ENCODE measurements at places on chromosomes 11 and 22. TPM values are rescaled to one million over a fixed set of nuclear protein-coding genes. Genes with fewer than 3 reads are reported as not detected.

GRCh38 chr11:88402784-88403183 is 65.2 kb upstream of the CTSC start:
- DNase-seq, result no peak

GRCh38 chr11:119284344-119285157 is 32.4 kb downstream of the MCAM start:
- DNase-seq, result no peak

- no peak for DNase-seq
Observed at GRCh38 chr11:22640862-22641261, 15.2 kb upstream of the FANCF start.

DNA sequence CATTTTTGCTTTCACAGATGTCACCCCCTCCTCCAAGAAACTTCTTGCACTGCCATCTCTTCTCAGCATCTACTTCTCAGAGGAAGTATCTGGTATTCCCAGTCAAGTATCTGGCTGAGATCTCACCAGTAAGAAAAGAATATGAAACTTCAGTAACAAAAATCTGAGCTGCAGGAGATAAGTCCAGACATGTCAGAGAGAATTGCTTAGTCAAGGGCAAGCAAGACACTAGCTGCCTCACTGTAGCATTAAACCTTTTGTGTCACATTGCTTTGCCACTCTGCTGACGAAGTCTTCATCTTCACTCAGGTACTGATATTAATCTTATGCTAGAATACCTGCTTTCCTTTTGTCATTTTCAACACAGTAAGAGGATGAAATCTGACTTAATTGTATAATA is 70.6 kb upstream of the ZC3H12C start:
- no peak for DNase-seq

GRCh38 chr22:37996079-37996478 is 11.7 kb upstream of the SOX10 start:
- no peak for DNase-seq

DNA sequence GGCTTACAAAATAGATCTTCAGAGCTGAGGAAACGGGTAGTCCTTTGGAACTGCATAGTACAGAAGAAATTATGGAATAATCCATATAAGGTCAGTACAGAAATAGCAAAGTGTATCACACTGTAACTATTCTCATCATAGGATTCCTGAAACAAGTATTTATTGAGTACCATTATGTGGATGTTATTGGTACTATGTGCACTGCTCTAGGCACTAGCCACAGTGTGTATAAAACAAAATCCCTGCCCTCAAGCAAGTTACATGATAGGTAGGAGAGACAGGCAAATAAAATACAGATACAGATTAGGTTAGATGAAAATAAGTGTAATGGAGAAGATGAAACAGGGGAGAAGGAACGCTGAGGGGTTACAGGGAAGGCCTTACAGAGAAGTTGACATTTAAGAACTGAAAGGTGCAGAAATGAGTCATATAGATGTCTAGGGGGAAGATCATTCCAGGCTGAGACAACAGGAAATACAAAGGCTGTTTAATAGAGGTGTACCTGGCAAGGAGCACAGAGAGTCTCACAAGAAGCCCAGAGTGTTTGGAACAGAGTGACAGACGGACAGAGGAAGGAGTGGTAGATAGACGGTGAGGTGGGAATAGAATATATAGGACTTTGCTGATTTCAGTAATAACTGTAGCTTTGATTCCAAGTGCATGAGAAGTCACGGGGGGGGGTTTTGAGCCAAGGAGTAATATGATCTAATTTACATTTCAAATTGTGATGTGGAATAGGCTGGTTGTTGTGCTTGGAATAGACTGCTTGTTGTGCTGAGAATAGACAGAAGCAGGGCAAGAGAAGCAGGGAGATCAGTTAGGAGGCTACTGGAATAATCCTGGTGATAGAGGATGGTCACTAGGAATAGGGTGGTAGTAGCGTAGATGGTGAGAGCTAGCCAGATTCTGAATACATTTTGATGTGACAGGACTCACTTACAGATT is 13.7 kb downstream of the RNF141 start:
- no peak for DNase-seq

DNA sequence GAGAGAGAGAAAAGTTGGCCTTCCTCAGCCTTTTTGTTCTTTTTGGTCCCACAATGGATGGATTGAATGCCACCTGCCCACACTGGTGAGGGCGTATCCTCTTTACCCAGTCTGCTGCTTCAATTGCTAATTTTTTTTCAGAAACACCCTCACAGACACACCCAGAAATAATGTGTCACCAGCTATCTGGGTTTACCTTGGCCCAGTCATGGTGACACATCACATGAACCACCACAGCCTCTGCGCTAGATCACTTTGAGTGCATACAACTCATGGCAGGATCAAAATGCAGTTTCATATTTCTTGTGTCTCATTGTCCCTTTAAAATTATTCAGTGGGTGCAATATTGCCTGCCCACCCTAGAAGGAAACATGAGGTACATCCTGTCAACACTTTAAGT is 63.3 kb downstream of the ADAMTS15 start:
- no peak for DNase-seq

DNA sequence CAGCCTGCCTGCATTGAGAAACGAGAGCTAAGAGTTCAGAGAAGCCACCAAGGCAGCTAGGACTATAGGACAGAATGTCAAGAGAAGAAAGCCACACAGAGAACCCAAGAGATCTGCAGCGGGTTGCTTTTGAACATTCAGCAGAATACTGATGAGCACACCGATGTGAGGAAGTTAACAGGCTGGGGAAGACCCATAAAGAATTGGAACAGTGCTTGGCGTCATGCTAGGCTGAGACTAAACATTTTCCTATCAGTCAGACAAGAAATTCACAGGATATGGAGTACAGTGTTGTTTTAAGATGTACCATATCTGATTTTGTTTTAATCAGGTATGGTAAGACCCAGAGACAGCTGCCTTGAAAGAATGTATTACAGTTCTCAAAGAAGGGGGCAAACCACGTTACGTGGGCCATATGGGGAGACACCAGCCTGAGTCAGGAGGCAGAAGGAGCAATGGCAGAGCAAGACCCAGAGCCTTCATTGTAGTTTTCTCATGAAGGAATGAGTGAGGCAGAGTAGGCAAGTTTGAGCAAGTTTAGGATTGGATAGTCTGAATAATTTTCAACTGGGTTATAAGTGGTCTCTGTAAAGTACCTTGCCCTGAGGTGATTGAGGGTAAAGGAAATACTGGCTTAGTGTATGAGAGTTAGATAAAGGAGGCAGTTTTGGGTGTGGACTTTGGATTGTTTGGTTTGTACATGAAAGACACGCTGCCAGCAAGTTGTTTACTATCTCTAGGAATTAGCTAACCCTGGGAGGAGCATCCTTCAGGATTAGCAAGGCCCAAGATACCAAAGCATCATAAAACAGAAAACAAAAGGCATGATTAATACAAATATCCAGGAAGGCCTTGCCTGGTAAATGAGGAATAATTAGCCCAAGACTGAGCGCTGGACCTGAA is 14.3 kb downstream of the LRRC75B start:
- no peak for DNase-seq

DNA sequence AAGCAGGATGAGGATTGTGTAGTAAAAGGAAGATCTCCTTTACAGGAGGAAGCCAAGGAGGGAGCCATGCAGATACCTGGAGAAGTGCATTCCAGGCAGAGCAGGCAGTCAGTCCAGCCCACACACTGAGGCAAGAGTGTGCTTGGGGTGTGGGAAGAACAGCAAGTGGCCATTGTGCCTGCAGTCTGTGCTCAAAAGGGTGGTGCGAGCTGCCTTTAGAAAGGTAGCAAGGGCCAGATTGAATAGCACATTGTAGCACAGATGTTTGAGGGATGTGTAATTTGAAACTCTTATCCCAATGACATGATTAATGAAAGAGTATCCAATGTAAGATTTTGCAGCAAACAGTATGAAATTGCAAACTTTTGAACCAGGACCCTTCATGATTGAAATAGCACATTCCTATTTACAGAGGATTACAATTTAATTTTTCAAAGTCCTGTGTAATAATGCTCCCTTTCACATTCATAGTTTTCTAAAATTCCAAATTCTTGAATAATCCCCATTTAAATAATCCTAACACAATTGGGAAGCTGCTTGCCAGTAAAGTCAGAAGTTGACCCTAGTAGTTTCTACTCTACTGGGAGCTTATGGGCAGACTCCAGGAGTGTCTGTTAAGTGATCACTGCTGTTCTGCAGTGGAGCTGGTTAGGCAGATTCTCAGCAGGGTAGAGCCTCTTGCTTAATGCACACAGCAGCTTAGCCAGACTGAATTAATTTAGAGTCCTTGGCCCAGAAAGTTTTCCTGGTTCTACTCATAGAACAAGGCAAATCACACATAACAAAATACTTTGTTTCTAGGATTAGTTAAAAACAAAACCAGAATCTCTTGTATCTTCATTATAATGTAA is 78.1 kb downstream of the CYB5R2 start:
- no peak for DNase-seq

- peak; percentile 69 for DNase-seq
Observed at GRCh38 chr22:46076651-46077339, 73.5 kb upstream of the PPARA start.

DNA sequence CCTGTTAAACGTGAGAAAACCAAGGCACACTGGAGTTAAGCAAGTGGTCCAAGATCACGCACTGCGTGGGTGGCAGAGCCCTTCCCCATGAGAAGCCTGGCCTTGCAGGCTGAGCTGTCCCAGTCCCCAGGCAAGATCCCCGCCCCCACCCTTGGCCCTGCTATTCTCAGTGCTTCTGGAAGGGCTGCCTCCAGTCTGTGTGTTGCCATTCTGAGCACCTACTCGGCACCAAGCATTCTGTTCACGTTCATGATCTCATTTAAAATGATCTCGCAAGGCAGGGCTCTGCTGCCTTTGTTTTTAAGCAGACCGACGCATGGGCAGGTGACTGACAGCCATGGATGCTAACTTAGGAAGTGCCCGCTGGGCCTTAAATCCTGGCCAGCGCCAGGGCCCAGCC is 62.8 kb downstream of the PHF21B start:
- no peak for DNase-seq

DNA sequence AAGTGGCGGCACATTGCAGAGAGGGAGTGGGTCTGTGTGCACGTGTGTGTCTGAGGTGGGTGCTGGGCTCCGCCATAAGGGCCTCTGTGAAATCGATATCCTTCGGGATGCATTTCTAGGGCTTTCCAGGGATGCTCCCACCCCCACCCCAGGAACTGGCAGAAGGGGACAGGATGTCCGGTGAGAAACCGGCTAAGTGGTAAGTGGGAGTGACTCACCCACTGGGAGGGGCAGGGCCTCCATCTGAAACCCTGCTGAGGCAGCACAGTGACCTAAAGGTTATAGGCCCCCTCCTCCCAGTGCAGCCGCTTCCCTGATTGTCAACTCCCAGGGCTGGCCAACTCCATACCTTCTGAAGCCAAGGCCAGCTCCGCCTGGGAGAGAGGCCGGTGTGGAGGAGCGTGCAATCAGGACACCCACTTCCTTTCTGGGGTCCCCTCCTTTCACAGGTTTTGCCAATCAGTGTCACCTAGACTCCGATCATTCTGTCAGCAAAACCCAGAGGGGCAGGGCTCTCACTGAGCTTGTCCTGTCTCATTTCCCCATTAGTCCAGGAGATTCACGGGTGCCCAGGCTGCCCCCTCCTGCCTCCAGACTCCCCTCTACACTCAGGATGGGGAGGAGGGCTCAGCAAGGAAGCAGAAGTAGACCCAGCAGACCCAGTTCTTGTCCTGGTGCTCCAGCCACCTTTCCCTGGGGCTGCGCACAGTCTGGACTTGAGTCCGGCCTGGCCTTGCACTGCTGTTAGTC is 44.5 kb downstream of the NECTIN1 start:
- DNase-seq, result no peak

GRCh38 chr11:88482871-88483301 is 145.3 kb upstream of the CTSC start:
- DNase-seq, result no peak

DNA sequence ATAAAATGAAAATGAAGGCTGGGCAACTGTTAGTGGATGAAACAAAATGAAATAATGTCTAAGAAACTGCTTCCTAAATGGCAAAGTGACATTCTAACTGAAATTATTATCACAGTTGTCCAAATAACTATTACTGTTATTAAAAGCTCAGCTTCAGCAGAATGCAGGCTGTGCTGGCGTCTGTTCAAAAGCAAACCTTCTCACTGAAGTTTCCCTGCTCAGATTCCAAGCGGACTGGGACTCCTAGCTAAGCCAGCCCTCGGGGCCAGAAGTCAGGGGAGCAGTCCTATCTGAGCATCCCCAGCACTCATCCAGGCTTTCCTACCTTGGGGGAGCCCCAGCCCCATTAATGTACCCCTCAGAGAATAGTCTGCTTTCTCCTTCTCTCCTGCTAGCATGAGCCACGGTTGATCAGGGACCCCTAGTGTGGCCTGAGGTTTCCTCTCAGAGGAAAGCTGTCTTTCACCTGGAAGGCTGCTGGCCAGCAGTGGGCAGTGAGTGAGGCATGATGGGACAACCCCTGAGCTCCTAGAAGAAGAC is 1167.3 kb downstream of the TBC1D22A start:
- no peak for DNase-seq

DNA sequence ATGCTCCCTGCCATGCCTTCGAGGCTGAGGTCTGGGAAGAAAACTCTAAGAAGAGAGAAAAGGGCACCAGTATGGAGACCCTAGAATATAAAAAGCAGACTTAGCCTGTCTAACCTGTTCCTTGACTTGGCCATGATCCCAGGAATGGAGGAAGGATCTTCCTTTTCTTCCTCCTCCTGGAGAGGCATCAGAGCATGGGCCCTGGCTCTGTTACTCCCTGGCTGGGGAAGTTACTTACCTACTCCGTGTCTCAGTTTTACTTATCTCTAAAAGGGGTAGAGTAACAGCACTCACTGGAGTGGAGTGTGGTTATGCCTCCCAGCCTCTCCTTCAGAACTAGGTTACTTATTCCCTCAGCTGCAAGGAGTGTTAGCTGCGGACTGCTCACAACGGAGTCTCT is 55.2 kb upstream of the PHF21A start:
- DNase-seq, result no peak

DNA sequence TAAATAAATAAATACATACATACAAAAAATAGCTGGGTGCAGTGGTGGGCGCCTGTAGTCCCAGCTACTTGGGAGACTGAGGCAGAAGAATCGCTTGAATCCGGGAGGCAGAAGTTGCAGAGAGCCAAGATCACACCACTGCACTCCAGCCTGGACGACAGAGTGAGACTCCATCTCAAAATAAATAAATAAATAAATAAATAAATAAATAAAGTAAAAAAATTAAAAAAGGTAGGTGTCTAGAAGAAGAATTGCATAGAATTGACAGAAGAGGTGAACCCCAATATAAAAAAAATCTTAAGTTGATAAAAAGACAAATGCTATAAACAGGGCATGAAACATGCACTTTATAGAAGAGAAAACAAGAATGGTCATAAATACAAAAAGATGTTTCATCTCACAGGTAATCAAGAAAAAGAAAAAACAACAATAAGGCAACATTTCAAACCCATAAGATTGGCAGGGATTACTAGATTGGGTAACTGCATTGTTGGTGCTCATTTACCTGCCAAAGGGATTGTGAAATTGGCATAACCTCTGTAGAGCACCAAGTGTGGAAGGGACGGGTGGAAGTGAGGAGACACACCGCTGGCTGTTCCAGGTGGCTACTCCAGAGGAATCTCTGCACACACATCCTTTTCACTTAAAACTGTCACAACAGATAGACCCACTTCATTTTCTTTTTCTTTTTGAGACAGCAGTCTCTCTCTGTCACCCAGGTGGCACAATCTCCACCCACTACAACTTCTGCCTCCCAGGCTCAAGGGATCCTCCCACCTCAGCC is 44.7 kb downstream of the NF2 start:
- DNase-seq, result no peak

The OR4A16 gene
- not detected for total RNA-seq

The GNG3 gene
- total RNA-seq, result not detected

The GSTT2B gene
- total RNA-seq, result 3.4 TPM

The DDIAS gene
- total RNA-seq, result 0.89 TPM

The TST gene
- total RNA-seq, result 63.5 TPM

The GDPD4 gene
- total RNA-seq, result not detected

The SPA17 gene
- 2.7 TPM for total RNA-seq

The PAX6 gene
- not detected for total RNA-seq

All from Right ventricle myocardium superior (tissue), 1 donor.